ENCODE measurements at places on chromosomes 1 and 21. TPM values are rescaled to one million over a fixed set of nuclear protein-coding genes. Genes with fewer than 3 reads are reported as not detected.

GRCh38 chr1:42214447-42214871 lies 49.9 kb upstream of the GUCA2A start:
- no peak for DNase-seq

ZYG11A gene
- total RNA-seq, result 0.18 TPM

DNA sequence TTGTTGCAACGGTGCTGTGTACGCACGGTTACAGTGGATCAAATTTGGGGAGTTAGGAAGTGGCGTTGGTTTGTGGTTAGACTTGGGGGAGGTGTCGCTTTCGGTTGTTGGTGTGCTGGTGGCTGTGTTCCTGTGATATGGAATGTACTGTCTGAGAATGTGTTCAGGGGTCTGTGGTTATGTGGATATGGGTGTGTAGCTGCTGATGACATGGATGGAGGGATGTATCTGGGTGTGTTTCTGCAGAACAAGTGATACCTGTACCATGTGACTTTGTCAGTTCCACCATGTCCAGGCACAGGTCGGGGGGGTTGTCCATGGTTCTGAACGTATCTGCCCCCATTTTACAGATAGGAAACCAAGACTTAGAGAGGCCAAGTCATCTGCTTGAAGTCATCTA lies 22.7 kb downstream of the PAX7 start:
- DNase-seq, result no peak

- DNase-seq, result no peak
Observed at GRCh38 chr1:184359909-184360308, 26.9 kb upstream of the C1orf21 start.

GRCh38 chr1:214044438-214045214 lies 56.9 kb downstream of the PROX1 start:
- no peak for DNase-seq

- no peak for DNase-seq
Observed at GRCh38 chr1:40679165-40679953, 12.1 kb upstream of the NFYC start.

RPE65 gene
- total RNA-seq, result not detected

DNA sequence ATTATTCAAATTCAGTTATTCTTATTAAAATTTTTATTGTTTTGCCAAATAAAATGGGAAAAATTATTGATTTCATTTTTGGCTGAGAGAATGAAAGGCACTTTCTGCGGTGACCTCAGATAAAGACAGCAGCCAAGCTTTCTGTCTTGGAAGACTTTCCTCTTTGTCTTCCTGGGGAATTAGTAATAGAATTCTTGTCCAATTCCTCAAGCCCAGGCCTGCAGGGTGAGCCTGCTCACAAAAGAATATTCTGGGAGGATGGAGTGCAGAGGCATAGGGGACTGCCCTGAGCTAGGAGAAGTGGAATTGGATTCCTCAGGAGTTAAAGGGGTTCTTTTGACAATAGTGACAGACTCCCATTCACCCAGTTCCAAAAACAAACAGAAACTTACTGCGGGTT lies 614.5 kb upstream of the ADGRL2 start:
- DNase-seq, result no peak

B3GALT5 gene
- total RNA-seq, result 7.3 TPM

DNA sequence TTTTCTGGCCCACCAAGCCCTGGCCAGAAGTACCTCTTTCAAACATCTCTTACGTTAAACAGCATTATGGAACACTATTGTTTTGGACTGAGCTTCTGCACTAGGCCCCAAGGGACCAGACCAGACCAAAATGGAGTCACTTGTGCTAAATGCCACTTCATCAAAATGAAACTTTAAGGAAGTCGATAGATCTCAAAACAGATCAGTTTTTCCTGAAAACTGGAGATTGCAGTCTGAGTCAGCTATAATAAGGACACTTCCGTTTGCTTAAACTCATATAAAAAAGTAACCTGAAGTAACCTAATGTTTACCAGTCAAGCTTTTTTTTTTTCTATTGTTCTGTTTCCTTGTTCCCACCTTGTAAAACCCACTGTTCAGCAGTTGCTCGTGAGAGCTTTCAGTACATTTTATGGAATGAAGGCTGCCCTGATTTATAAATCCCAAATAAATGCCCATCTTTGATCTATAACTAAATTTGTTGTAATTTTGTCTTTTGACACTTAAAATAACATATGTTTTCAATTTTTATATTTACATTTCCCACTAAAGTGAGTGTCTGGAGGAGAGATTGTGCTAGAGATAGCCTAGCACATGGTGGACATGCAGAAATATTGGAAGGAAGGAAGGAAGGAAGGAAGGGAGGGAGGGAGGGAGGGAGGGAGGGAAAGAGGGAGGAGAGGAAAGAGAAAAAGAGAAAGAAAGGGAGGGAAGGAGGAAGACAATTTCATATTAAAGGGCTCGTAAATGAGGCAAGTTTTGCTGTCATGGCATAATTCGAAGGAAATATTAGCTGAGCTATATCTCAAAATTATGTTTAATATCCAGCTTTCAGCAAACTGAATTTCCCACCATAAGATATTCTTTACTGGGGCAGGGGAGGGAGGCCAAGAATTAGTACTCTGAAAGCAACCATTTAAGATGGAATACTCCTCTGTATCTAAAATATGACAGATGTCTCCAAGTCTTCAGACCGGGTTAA lies 77.0 kb upstream of the CXADR start:
- no peak for DNase-seq

DNA sequence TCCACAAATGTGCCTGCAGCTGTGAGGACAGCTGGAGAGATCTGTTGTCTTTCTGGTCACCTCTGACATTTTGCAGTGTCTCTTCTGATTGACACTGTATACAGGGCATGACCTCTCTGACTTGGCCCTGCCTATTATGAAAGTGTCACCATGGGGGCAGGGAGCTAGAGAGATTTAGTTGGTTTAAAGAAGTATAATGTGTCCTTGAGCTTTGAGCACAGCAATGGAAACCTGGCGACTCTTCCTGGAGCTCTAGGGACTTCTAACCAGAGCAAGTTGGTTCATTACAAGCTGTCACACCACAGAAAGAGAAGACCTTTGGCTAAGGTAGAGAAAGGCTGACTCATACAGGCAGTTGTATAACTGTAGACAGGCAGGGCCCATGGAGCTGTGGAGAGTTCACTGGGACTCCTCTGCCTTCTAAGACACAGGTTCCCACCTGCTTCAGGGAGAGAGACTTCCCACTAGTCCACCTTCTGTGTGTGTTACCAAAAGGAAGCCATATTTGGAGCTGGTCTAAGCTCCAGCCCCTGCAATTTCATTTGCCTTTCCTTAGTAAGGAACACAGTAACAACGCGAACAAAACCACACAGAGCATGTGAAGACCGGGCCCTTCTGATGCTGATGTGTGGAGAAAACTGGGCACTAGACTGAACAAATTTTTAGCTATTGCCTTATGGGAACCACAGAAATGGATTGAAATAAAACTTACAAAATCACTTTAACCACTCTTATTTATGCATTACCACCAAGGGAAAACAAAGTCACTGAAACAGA lies 90.5 kb upstream of the ADAR start:
- DNase-seq, result no peak

GRCh38 chr1:185376840-185377635 lies 60.0 kb upstream of the IVNS1ABP start:
- DNase-seq, result no peak

DNA sequence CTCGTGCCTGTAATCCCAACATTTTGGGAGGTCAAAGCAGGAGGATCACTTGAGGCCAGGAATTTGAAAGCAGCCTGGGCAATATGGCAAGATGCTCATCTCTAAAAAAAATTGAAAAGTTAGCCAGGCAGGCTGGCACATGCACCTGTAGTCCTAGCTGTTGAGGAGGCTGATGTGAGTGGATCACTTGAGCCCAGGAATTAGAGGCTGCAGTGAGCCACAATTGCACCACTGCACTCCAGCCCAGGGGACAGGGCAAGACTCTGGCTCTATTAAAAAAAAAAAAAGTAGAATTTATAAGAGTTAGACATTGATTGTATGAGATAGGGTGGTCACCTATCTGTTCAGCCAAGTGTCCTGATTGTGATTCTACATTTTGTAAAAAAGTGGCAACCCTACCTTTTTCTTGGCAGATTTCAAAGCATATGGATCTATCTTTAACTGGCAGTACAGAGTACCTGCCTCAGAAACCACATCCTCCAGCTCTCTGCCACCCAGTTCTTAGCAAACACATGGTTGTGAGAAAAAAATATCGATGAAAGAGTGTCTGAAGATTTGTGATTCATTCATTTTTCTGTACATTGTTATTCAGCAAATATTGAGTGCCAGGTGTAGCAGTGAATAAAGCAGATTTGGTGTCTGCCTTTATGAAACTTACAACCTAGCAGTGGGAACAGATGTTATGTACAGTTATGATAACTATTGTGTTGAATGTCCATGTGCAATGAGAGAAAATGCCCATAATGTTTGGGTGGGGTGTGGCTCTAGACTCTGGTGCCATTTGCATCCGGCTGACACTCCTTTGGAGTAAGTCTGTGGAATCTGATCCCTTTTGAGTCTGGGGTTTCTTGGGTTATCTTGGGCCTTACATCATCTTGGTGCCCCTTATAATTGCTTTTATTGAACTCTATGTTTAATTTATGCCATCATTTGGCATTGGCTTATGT lies 82.5 kb downstream of the ST3GAL3 start:
- DNase-seq, result no peak

ITLN2 gene
- 118 TPM for total RNA-seq
